ENCODE measurements at places on chromosomes 5 and 9. TPM values are rescaled to one million over a fixed set of nuclear protein-coding genes. Genes with fewer than 3 reads are reported as not detected.

The EGFLAM gene
- total RNA-seq, result not detected

The MSMP gene
- not detected for total RNA-seq

The PCDHB12 gene
- total RNA-seq, result not detected

The KIF24 gene
- total RNA-seq, result 0.15 TPM

The TRMT10B gene
- total RNA-seq, result 28.9 TPM

The FOXD4L3 gene
- not detected for total RNA-seq

The GARNL3 gene
- 4.1 TPM for total RNA-seq
